ENCODE measurements at places on chromosomes 4 and X.
A peak's percentile ranks its signal among the peaks of the same experiment; 100 is the strongest.

GRCh38 chrX:106710771-106711170 lies 15.7 kb upstream of the RNF128 start:
- no peak for DNase-seq

- no peak for DNase-seq
Observed at GRCh38 chr4:150990250-150990649, 24.8 kb downstream of the LRBA start.

DNA sequence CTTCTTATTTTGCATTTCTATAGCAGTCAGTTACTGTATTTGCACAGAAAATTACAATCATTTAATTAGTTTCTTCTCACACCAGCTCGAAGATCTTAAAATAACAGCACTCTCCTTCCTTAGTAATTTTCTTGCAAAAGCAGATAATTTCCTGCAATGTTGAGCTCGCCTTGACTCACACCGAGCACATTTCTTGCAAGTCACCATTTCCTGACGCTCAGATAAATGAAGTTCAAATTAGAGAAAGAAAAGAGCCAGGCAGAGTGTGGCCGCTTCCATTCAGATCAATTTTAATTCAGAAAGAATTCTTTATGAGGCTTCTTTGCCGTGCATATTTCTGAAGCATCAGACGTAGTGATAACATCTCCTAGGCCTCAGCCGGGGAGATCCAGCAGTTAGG lies 10.1 kb downstream of the SORCS2 start:
- DNase-seq = no peak

DNA sequence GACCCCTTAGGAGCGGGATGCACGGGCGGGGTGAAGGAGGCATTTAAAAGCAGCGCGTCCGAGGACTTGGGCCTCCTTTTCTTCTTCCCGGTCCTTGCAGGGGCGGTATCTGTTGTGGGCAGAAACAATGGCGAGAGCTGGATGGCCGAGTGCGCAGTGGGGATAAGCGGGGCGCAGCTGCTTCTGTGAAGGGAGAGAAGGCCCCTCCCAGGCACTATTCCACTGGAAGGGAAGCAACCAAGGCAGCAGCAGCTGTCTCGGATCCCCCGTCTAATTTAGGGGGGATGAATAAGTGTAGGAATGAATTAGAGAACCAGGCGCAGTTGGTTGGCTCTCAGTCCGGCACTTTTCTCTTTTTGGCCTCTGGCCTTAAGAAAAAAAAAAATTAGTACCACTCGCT lies 995 bp downstream of the SMARCA5 start:
- DNase-seq = no peak

- DNase-seq = peak; percentile 2
Observed at GRCh38 chr4:169810325-169811323, 52.9 kb upstream of the HPF1 start.

DNA sequence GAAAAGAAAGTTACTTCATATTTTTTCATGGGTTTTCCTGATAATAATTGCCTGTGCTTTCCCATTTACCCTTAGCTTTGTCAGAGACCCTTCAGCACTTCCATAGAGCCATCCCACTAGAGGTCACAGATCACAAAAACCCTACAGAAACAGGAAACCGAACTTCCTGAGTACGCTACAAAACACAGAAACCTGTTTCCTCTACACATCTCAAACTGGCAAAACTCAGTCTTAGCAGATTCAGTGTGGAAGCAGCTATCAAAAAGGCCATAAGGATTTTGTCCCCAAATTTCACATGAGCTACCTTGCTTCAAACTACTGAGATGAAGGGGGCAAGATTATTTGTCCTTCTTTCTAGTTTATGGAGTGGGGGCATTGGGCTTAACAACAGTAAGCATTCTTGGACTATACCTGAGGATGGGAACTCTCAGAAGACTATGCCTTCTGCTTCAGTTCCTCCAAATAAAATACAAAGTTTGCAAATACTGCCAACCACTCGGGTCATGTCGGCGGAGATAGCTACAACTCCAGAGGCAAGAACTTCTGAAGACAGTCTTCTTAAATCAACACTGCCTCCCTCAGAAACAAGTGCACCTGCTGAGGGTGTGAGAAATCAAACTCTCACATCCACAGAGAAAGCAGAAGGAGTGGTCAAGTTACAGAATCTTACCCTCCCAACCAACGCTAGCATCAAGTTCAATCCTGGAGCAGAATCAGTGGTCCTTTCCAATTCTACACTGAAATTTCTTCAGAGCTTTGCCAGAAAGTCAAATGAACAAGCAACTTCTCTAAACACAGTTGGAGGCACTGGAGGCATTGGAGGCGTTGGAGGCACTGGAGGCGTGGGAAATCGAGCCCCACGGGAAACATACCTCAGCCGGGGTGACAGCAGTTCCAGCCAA lies at the start of gene MMRN1:
Gene MMRN1, plus strand, starts transcription at position 206 of the 902 bp plus-strand sequence. Its CDS starts 118 bp downstream, at position 324.
- DNase-seq = no peak

All from activated T-cell treated with anti-CD3 and anti-CD28 coated beads for 4 hours (primary cell).